Right atrium auricular region (tissue), 2 donors: ENCODE measurements at places on chromosomes 13 and 19. TPM values are rescaled to one million over a fixed set of nuclear protein-coding genes. Genes with fewer than 3 reads are reported as not detected.

DNA sequence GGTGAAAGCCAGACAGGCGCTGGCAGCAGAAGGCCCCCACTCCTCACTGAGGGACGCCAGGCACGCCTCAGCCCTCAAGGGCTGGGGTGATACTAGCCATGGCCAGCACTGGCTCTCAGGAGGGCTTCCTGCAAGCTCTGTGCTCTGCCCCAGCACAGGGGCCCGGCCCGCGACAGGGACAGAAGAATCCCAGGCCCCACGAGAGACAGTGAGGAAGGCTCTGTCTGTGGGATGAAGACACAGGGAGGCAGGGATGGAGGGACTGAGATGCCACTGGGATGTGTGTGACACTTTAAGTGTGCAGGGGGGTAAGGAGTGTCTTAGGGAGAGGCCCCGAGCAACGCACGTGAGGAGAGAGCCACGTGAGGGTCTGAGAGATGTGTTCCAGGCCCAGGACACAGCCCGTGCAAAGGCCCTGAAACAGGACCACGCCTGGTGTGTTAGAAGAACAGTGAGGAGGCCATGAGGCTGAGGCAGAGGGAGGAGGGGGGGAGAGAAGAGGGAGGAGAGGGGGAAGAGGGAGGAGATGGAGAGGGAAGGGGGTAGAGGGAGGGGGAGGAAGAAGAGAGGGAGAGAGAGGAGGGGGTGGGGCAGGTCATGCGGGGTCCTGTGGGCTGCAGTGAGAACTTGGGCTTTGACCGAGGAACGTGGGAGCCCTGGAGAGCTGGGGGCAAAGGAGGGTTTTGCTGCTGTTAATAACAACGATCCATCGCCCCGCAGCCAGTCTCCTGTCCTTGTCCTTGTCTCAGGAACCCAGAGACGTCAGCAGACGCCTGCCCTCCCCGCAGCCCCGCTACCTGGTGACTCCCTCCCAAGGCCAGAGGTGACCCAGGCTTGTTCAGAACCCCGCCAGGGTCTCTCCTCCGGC lies 7.2 kb downstream of the RPL36 start:
- no peak for DNase-seq
- no peaks in the 10 kb centered on the region for H3K27me3 ChIP-seq
- H3K4me1 ChIP-seq = peaks cover 8% of the 10 kb centered on the region
- H3K36me3 ChIP-seq = peaks cover 85% of the 10 kb centered on the region
- H3K4me3 ChIP-seq = no peak overlapping the region
- H3K27ac ChIP-seq = no peak overlapping the region

- no peaks in the 10 kb centered on the region for H3K27me3 ChIP-seq
- H3K4me1 ChIP-seq = peaks cover 43% of the 10 kb centered on the region
- H3K4me3 ChIP-seq = no peak overlapping the region
- no peak overlapping the region for H3K27ac ChIP-seq
- DNase-seq = no peak
Observed at GRCh38 chr13:31898378-31899071, 133.0 kb upstream of the FRY start.

Gene GAPDHS
- total RNA-seq = not detected

GRCh38 chr19:40549007-40549708 lies 27.5 kb upstream of the SHKBP1 start:
- H3K4me3 ChIP-seq = no peak overlapping the region
- no peak overlapping the region for H3K27ac ChIP-seq
- DNase-seq = no peak

GRCh38 chr19:29687897-29688728 lies 22.9 kb downstream of the PLEKHF1 start:
- H3K4me3 ChIP-seq = no peak overlapping the region
- no peak overlapping the region for H3K27ac ChIP-seq
- no peaks in the 10 kb centered on the region for H3K36me3 ChIP-seq
- H3K4me1 ChIP-seq = no peaks in the 10 kb centered on the region
- no peaks in the 10 kb centered on the region for H3K27me3 ChIP-seq

Gene APOC4
- total RNA-seq = not detected

Gene FCGBP
- 45.5 TPM for total RNA-seq
